ENCODE measurements at places on chromosomes 6 and 20.

- DNase-seq: peak; percentile 33
Observed at GRCh38 chr6:21738180-21739094, 144.9 kb downstream of the SOX4 start.

DNA sequence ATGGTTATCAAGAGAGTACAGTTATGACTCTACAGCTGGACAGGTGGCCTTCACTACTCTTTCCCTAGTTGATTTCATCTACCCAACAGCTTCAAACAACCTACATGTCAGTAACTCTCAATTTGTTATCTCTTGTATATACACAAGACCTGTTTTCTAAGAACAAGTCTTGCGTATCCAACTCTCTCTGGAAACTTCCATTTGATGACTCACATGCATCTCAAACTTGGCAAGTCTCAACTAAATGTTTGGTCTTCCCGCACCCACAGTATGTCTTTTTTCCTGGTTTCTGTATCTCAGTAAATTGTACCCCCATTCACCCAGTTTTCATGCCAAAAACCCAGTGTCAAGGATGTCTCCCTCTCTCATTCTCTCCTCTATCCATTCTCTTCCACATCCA, 97.7 kb downstream of the BTBD9 start:
- peak; percentile 27 for DNase-seq

- peak; percentile 59 for DNase-seq
Observed at GRCh38 chr6:132053511-132053910, 102.3 kb upstream of the CCN2 start.

GRCh38 chr6:81997090-81997926, 244.8 kb upstream of the TENT5A start:
- DNase-seq: peak; percentile 88

DNA sequence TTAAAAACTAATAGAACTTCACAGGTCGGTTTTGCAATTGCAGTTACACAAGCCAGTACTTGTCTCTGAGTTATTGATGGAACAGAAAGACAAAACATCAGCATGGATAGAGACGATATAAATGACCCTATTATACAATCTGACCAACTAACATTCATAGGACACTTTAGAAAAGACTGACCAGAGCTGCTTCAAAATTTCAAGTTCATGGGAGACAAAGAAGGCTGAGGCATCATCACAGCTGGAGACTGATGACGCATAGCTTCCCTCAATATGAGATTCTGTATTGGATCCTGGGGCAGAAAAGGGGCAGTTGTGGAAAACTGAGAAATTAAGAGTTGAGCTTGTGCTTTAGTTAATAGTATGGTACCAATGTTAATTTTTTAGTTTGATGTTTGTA, 174.0 kb downstream of the THBS2 start:
- DNase-seq: peak; percentile 83

GRCh38 chr20:1942061-1942460, 46.9 kb downstream of the SIRPA start:
- no peak for DNase-seq

DNA sequence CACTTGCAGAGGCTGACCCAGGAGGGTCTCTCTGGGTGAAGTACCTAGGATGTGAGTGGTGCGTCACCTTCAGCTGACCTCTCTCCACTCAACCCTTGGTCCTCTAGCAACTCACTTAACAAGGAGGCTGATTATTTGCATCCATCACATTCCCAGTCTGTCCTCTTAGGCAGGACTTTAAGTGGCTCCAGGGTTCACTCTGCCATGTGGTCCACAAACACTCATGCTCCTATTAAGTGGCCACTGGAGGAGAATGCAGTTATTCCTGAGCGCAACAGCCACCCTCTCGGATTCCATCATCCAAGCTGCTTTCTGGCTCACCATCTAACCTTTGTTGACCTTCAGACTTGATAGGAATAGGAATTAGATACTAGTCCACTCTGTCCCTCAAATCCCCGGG, 61.1 kb upstream of the SCAF8 start:
- no peak for DNase-seq

DNA sequence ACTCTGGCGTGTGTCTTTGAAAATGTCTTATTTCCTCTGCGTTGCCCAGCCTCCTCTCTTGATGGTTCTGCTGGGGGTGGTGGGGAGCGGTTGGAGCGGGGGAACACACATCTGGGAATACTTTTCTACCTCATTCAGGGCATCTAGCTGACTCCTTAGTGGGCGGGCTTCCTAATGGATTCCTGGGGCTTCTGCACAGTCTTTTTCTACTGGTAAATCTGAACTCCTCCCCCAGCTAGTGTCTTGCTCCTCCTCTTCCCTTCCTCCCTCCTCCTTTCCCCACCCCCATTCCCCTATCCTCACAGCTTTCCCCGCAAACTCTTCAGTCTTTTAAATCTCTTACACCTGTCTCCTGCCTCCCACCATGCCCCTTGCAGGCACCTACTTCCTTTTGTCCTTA, 74.4 kb downstream of the PRL start:
- no peak for DNase-seq

DNA sequence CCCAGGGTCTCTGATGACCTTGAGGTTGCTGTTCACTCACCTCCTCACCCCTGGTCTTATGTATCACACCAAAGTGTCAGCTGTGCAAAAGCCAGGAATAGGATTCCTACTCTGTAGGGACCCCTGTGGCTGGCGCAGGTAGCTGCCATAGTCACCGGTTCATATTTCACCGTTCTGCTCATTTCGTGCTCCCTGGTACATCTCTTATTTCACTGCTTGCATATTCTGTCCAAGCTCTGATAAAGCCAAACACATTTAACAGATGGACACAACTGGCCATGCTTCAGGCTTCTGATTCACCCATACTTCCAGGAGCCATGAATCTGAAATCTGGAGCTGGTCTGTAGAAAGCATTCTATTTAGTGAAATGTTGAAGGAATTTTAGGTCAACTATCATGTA, 20.5 kb downstream of the SLC22A3 start:
- DNase-seq: no peak

DNA sequence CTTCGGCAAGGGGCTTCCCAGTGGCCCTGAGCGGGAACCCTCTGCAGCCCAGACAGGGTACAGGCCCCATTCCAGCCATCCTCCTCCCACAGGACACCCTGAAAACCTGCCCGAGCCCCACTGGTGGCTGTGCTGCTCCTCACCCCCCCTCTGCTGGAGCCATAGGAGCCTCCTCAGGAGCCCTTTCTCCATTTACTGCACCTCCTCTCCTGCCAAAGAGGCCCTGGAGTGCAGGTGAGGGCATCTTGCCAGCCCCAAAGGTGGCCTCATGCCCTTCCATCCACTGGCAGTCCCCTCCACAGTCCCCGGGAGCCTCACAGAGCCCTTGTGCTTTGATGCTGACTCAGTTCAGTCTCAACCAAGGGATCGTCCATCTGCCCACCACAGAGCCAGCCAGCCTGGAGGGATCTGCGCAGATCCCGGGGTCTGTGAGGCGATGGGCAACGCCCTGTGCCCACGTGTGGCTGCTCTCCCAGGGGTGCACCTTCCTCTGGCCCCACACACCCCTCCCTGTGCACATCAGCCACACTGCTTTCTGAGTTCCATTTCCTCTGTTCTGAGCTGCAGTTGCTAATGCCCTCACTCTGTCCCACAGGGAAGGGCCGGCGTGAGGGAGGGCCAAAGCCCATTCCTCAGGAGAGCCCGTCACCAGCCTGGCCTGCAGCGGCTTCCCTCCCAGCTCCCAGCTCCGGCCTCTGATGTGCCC, 228.5 kb downstream of the DLL1 start:
- no peak for DNase-seq

- no peak for DNase-seq
Observed at GRCh38 chr6:157879873-157880254, 56.8 kb downstream of the SNX9 start.

GRCh38 chr20:42484790-42485375, 704.8 kb downstream of the PTPRT start:
- no peak for DNase-seq
